ENCODE measurements at places on chromosomes 7 and 10.

GRCh38 chr10:88110355-88110754 is 246.9 kb downstream of the PTEN start:
- no peak for DNase-seq

GRCh38 chr7:148825338-148825737 is 58.8 kb downstream of the EZH2 start:
- no peak for DNase-seq

GRCh38 chr10:126731610-126731990 is 61.1 kb upstream of the C10orf90 start:
- DNase-seq, result no peak

- DNase-seq, result no peak
These were observed 298.9 kb upstream of the CNTNAP2 start for GRCh38 chr7:145817687-145818086.

DNA sequence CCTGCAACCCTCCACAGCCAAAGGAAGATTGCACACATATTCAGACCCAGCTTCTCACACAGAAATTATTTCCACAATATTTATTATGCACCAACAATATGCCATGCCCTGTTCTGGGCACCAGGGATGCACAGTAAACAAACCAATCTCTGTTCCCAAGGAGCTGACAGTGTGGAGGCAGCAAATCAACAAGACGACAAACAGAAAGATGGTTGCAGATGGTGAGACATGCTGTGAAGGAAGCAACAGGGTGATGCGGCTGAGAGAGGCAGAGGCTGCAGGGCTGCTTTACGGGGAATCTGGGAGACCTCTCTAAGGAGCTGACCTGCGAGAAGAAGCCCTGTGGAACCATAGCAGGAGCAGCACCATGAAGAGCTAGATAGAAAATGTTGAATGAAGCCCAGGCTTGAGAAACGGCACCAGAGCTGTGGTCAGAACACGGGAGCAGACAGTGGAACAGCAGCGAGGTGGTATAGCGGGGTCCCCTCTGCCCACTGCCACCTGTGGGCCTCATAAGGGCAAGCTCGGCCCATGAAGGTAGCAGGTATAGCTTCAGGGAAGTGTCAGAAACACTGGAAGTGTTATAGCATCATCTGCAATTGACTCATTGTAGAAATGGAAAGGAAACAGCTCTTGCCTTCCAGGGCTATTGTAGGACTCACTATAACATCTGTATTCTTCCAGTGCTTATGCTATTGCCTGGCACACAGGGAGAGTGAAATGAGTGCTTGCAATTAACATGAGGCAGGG is 17.4 kb downstream of the RBP3 start:
- DNase-seq, result no peak

DNA sequence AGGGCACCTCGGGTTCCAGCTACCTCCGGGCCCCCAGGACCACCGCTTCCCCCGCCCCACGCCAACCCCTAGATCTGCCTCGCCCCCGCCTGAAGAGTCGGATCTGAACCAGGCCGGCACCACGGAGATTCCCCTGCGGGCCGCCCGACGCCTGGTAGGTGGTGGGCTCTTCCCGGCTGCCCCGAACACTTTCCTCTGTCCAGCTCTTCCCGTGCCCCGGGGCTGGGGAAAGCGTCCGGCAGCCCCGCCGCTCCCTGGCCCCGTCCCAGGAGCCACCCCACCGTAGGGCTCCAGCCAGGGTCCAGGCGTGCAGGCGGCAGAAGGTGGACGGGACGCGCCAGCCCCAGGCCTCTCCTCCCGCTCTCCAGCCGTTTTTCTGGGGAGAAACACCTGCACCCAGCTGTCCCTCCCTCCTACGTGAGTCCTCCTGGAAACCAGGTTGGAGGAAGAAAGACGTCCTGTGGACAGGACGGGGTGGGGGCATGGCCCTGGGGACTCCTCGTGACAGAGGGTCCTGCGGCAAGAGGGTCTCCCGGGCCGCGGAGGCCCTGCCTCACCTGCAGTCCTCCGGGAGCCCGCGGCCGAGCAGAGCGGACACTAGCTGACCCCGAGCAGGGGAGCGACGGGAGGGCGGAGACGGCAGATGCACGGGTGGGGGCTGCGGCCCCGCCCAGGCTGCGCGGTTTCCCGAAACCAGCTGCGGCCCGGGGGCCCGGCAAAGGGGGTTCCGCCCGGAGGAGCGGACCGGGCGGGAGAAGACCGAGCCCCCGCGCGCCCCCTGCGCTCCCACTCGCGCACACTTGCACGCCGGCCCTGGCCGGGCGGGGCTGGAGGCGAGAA is at the start of gene TMEM176B:
Gene TMEM176B, minus strand, starts transcription at position 624 of the 840 bp plus-strand sequence. CDS start 3,795 bp downstream, outside the sequence.
- DNase-seq, result no peak

DNA sequence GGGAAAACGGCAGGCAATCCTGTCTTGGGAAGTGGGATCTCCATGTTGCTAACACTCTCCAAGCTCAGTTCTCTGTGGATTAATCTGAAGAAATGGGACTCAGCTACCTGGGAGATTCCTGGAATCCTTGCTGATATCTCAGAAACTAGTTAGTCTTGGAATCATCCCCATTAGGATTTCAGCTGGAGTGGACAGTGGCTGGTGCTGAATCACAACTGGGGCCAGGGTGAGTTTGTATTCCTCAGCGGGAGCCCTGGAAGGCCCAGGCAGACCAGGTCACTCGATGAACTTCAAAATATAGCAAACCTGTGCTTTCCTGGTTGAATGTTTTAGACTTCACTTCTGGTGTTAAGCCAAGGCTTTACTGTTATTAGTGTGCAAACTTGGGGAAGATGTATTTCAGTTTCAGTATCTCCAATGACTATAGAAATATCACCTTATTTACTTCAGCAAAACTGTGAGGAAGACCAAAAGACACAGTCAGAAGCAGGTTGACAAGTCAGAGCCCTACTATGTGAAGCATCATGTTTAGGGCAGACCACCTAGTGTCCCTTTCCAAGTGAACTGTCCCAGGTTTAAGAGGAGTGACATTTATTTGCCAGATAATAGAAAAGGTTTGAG is 126.1 kb downstream of the AOAH start:
- DNase-seq, result no peak
